Cortex of kidney (tissue), 1 donor: ENCODE measurements at places on chromosomes 13 and 19.

- DNase-seq = no peak
Observed at GRCh38 chr13:26017932-26018665, 33.7 kb downstream of the SHISA2 start.

DNA sequence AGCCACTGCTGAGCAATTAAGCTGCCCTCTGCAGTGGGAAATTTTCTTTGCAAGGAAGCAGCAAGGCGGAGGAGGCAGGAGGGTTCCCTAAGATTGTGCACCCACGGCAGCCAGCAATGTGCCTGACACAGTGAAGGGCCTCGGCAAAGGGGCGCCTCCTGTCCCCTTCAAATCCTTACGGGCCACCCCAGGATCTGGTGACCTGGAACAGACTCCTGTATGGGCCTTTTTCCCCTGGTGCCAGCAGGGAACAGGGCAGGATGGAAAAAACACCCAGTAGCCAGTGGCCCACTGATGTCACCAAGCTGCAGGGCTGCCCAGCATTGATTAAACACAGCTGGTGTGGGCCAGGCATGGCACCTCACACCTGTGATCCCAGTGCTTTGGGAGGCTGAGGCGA, 86.7 kb downstream of the GNG7 start:
- no peak for DNase-seq

DNA sequence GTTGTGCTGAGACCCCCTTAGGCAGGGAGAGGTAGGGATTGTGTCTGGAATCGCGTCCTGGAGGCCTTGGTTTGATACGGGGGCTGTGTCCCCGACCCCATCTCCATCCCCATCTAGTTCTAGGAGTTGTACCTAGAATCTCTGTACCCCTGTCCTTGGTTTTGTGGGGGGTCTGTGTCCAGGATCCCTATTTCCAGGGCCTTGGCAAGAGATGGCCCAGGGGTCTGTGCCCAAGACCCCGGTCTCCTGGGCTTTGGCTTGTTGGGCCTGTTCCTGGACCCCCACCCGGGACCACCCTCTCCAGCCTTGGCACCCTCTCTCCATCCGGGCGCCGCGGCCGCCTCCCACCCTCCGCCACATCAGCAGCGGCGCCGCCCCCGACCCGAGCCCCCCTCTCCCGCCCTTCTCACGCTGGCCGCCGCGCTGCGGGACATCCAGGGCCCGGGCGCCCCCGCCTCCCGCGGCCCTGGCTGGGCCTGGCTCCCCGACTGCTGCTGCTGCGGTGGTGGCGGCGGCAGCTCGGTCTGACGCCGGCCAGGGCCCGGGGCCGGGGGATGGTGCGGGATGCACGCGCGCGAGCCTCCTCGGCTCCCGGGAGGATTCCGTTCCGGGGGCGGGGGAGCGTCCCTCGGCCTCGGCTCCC, at the start of gene NUMBL:
Gene NUMBL, minus strand, starts transcription at position 602 of the 643 bp plus-strand sequence. Its CDS starts 168 bp downstream, at position 434.
- DNase-seq = no peak

- DNase-seq = no peak
Observed at GRCh38 chr13:59754411-59754810, 409.3 kb downstream of the DIAPH3 start.

GRCh38 chr13:76225815-76226489, 589.8 kb downstream of the LMO7 start:
- DNase-seq = no peak

GRCh38 chr13:37640499-37640898, 41.9 kb upstream of the POSTN start:
- no peak for DNase-seq

- DNase-seq = no peak
Observed at GRCh38 chr13:94556621-94557020, 39.3 kb downstream of the TGDS start.

GRCh38 chr13:78596736-78597601, 6.4 kb downstream of the POU4F1 start:
- DNase-seq = no peak

DNA sequence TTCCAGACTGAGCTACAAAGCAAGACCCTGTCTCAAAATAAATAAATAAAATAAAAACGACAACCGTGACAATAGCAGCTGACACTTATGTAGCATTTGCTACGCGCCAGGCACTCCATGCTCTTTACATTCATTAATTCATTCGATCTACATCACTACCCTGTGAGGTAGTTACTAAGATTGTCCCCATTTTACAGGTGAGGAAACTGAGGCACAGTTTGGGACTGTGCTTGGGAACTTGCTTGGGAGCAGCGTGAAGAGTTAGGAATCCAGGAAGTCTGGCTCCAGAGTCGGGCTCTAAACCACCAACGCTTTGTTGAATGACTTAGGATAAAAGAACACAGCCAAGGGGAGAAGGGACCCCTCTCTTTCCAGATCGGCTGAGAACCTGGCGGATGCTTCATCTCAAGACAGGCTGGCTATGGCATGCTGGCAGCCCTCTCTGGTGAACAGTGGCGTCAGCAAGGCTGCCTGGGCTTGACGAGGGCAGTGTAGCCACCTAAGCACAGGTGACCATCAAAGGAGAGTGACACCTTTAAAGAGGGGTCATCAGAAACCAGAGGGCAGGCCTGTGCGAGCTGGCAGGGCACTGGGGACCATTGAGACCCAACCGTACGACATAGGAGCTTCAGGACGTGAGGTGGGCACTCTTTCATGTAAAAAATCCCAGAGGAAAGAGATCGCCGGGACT, 591 bp downstream of the DOHH start:
- DNase-seq = no peak
